Omental fat pad (tissue), 4 donors: ENCODE measurements at places on chromosomes 7 and 10. TPM values are rescaled to one million over a fixed set of nuclear protein-coding genes. Genes with fewer than 3 reads are reported as not detected.

KNDC1 gene
- 1.6 TPM for total RNA-seq

SEC31B gene
- total RNA-seq, result 7.2 TPM

- DNase-seq, result no peak
Observed at GRCh38 chr7:115968171-115968570, 62.4 kb downstream of the TFEC start.

XRCC2 gene
- total RNA-seq, result 0.72 TPM

FAM171A1 gene
- 17.4 TPM for total RNA-seq

ETV1 gene
- 6.3 TPM for total RNA-seq

DNA sequence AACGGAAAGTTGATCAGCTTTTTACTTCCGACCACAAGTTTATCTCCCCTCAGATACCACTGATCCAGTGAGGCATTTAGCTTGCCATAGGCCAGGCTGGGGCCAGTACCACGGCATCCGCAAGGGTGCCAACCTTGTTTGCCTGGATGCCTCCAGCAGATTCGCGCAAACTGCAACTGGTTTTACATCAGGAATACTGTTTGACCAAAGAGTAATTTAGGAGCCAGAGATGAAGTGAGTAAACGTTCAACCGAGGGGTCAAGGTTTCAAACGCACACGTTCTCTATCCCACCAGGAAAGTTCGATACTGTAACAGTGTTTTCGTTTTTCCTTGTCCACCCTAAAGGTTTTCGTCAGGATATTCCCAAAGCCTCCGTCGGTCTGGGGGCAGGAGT is 266 bp upstream of the MDFIC start:
- no peak for DNase-seq

DNA sequence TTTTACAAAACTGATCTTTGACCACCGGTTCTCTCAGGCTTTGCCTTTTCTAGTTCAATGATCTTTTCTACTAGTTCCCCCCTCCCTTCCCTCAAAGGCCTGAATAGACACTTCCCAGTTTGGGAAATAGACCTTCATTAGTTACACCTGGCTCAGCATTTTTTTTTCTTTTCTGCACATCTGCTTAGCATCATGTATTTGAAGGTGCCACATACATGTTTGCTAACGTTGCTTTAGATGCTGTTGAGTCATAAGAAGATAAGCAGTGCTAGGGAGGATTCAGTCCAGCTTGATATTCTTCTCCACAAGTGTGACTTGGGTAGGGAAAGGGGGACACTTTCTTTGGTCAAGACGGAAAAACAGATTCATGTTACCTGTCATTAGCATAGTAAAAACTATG is 78.3 kb downstream of the BICC1 start:
- DNase-seq, result no peak

DNA sequence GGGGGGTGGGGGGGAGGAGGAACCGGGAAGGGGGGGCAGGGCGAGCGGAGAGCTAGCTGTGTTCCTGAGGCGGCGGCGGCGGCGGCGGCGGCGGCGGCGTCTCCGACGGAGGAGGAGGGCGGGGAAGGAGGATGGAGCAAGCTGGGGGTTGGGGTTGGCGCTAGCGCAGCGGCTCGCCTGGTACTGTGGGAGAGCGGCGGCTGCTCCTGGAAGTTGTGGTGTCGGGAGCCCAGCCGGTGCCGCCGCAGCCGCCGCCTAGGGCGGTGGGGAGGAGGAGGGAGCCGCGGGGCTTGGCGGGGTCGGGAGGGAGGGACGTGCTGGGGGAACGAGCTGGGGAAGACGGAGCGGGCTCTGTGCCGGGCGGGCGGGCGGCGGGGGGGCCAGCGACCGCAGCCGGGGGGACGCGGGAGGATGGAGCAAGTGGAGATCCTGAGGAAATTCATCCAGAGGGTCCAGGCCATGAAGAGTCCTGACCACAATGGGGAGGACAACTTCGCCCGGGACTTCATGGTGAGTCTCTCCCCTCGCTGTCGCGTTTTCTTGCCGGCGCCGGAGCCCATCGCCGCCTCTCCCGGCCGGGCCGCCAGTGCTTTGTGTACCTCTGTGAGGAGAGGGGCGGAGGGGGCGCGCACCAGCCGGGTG is at the start of gene PTPN12:
TSS of gene PTPN12 (plus strand) at position 160 of the 642 bp plus-strand sequence. CDS start at position 412, 252 bp downstream.
- no peak for DNase-seq

- no peak for DNase-seq
Observed at GRCh38 chr7:6691609-6692106, 15.1 kb downstream of the ZNF12 start.
